Muscle of back (tissue), 13 donors: ENCODE measurements at places on chromosomes 7 and 10. TPM values are rescaled to one million over a fixed set of nuclear protein-coding genes. Genes with fewer than 3 reads are reported as not detected.

DNA sequence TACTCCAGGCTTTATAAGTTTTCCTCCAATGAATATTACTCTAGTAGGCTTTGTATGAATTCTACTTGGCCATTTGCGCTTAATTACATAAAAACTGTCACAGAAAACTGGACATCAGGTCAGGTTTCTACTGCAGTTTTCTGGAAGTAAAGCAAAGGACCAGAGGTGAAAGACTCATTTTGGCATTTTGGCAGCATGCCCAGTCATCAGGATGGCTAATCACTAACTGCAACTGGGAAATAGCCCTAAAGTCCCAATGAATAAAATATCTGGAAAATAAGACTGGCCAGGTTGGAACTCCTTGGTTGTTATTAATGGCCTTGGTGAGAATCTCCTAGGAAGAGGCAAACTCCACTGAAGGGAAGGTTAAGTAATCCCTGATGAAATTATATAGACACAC, 75.5 kb downstream of the COPG2 start:
- no peak for DNase-seq

DNA sequence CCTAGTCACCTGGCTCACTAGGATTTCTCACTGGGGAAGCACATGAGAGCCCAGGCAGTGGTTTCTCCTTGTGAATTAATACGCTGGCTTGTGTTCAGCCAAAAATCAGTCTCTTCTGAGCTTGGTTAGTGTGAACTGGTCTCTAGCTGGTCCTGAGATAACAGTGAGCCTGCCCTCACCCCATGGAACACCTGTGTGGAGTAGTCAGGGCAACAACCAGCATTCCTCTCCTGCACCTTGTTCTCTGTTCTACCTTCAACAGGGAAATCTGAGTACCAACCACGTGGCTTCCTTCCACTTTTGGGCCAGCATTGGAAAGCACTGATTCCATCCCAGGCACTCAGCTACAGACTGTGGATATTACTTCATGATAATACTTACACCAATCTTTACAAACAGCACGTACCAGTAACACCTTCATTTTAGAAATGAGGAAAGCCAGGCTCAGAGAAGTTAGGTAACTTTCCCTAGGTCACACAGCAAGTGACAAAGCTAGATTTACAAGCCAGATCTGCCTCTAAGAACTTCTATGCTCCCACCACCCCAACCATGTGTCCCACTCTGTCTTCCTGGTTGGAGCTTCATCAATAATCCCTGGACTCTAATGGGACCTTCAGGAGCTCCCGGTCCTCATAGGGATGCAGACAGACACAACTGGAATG, 106.6 kb downstream of the GRID1 start:
- no peak for DNase-seq

DNA sequence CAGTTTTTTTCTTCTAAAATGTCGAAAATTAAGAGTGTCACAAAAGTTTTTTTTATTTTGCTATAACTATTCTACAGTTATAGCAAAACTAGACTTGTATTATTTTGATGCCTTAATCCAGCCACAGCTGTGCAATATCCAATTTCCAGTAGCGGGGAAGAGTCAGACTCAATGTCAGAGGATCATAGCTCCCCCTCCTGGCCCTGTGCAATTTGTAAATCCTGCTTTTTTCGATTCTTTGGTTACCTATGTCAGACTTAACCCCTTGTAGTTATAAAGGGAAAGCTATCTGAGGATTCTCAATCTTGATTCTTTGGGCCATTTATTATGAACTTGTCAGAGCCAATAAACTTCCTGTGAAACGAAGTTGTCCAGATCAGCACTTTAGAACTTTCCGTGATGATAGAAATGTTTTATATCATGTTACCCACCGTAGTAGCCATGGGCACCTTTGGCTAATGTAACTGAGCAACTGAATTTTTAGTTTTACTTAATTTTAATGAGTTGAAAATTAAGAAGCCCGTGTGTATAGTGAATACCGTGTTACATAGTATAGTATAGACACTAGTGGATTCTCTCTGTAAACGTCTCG, 87.7 kb upstream of the PRKCQ start:
- DNase-seq, result peak; percentile 61

- peak; percentile 71 for DNase-seq
Observed at GRCh38 chr7:1458683-1459511, at the start of gene MICALL2. TSS of gene MICALL2 (minus strand) at chr7:1459470. CDS start at chr7:1459326, 144 bp downstream.

- DNase-seq, result peak; percentile 76
Observed at GRCh38 chr10:27240212-27241009, at the start of gene ACBD5. TSS of gene ACBD5 (minus strand) at chr10:27240797. CDS start at chr10:27240688, 109 bp downstream.

GRCh38 chr10:44035474-44036197, 349.3 kb downstream of the CXCL12 start:
- no peak for DNase-seq

- DNase-seq, result no peak
Observed at GRCh38 chr10:116772909-116773705, 30.7 kb upstream of the HSPA12A start.

- no peak for DNase-seq
Observed at GRCh38 chr7:38686888-38687287, 55.7 kb upstream of the AMPH start.

DNA sequence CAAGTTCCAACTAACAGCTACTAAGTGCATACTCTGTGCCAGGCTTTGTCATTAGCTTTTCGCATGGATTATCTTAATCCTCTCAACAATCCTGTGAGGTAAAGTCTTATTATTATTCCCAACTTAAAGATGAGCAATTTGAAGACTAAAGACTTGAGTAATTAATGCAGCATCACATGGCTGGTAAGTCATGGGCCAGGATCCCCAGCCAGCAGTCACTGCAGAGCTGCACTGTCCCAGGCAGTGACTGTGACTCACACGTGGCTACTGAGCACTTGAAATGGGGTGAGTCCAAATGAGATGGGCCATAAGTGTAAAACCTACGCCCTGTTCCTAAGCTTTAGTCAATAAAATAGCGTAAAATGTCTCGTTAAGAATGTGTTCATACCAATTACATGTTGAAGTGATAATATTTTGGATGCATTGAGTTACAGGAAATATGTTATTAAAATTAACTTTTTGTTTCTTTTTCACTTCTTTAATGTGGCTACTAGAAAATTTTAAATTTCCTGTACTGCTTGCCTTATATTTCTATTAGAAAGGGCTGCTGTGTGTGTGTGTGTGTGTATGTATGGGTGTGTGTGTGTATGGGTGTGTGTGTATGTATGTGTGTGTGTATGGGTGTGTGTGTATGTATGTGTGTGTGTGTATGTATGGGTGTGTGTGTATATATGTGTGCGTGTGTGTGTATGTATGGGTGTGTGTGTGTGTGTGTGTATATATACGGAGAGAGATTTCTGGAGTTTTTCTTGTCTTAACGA, 756.3 kb downstream of the AUTS2 start:
- DNase-seq, result no peak

- DNase-seq, result no peak
Observed at GRCh38 chr7:112079673-112080072, 126.5 kb downstream of the DOCK4 start.

GRCh38 chr7:47338026-47338425, 243.9 kb downstream of the TNS3 start:
- DNase-seq, result no peak

DNA sequence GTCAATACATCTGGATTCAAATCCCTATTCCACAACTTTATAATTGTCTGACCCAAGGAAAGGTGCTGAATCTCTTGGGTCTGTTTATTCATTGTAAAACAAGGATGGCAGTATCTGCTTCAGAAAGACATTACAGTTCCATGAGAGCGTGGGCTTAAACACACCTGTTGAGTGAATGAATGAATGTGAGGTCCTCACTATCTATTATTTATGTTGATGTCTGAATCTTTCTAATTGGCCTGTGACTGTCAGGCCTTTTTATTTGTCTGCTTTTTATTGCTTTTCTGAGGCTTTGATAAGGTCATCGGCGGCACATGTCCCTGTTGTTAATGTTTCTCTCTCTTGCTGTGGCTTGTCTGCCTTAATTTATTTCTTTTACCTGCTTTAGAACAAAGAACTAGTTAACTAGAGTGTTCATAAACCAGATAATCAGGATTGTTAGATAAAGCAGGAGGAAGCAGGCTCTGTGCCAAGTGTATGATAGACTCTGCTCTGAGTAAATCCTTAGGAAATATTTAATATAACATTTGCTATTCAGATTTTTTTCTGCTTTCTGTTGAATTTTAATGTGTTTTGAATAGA, 42.3 kb upstream of the CYCS start:
- no peak for DNase-seq

- no peak for DNase-seq
Observed at GRCh38 chr7:69619635-69620034, 21.4 kb downstream of the AUTS2 start.

GRCh38 chr7:30683816-30684215, 1.6 kb upstream of the CRHR2 start:
- DNase-seq, result peak; percentile 18

- no peak for DNase-seq
Observed at GRCh38 chr7:3043544-3044371, at the start of gene CARD11. TSS of gene CARD11 (minus strand) at chr7:3043867. CDS start at chr7:2958506, 85,361 bp downstream.

DNA sequence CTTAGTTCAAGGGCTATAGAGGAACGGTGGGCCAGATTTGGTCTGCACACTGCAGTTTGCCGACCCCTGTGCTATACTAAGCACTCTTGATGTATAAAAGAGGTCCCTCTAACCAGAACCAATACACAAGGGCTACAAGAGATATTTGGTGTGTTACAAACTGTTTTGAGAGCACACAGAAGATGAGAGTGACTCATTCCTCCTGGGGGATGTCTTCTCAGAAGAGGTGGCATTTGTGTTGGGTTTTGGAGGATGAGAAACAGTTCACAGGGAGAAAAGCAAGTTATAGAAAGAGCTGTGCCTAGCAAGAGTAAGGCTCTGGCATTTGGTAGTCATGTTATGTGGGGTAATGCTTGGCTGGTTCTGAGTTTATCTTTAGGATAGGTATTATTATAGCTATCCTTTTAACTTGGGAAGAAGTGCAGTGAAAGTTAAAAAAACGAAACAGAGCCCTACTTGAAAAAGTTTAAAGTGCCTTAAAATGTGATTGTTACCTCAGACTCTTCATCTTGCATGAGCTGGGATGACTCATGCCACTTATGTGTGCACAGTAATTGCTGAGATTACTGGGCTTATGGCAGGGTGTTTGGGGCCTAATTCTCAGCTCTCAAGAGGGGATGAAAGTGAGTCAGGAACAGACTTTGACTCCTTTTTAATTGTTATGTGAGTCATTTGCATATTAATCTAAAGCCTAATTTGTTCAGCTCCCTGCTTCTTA, 160.4 kb downstream of the KIF20B start:
- no peak for DNase-seq

DNA sequence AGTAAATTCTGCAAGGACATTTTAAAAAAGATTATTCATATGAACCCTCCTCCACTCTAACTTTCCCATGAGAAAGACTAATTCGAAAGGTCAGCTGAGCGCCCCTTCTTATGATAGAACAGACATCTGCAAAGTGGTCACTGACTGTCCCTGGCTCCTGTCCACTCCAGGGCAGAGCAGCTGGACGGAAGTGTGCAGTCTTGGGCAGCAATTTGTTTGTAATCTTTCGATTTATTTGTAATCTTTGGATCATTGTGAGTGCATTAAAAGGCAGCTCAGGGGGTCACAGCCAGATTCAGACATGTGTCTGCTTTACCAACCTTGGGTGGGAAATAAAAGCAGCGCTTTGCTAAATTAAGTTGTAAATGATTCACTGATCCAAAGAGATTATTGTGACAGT, 158.8 kb upstream of the ADARB2 start:
- no peak for DNase-seq

GRCh38 chr7:78634093-78634492, 819.4 kb downstream of the MAGI2 start:
- no peak for DNase-seq

DNA sequence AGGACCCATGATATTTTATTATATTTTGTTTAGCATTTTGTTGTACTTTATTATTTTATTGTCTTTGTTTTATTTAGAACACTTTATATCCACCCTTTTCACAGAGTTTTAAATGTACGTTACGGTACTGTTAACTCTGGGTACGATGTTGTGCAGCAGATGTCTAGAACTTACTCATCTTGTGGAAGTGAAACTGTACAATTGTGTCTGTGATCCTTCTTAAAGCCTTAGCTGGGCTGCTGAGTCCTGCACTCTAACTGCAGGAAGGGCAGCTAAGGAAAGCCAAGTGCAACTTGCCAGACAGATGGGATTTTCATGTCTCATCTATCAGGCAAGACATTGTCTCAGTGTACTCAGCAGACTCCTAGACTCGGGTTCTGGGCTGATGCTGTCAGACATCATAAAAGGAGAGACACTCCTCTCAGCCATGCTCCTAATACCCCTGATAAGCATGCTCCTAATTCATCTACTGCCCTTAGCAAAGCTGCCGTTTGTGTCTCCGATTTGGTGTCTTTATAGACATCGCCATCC, 14.6 kb upstream of the INSYN2A start:
- DNase-seq, result no peak

DNA sequence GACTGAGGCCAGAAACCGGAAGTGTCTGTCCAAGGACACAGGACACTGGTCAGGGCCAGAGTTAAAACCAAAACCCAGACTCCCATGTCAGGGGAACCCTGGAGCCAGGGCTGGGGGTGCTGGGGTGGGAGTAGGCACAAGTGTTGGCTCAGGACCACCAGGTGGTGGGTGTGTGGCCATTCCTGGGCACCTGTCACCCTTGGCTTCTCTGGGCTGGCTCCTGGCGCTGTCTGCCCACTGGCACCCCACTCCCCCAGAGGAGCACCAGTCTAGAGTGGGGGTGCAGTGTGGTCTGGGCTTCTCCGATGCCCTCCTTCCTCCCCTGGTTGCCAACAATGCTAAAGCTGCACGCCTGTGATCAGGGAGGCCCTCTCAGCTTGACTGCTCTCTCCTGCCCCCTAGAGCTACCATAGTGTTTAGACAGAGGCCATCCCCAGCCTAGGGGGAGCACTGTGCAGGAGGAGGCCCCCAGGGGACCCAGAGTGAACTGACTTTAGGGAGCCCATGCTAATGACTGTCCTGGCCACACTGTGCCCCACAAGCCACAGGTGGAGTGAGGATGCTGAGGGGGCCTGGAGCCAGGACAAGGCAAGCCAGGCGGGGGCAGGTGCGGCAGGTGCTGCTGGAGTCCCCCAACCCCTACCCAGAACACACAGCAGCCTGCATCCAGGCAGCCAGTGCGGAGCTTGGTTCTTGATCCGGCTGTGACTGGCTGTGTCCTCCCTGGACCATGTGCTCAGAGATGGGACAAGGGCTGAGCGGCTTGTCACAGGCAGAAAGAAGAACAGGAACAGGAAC, 11.0 kb downstream of the RASGEF1A start:
- DNase-seq, result no peak

- no peak for DNase-seq
Observed at GRCh38 chr7:77525231-77525630, 11.9 kb upstream of the PTPN12 start.

MOGAT3 gene
- polyA plus RNA-seq, result not detected

LRGUK gene
- 0.37 TPM for polyA plus RNA-seq

AGAP9 gene
- polyA plus RNA-seq, result 6.1 TPM

GATA3 gene
- 0.41 TPM for polyA plus RNA-seq

PAX2 gene
- not detected for polyA plus RNA-seq

MSS51 gene
- 47.1 TPM for polyA plus RNA-seq

VKORC1L1 gene
- 18.8 TPM for polyA plus RNA-seq

SFRP5 gene
- polyA plus RNA-seq, result 1.2 TPM

DYDC2 gene
- not detected for polyA plus RNA-seq

LAMB1 gene
- polyA plus RNA-seq, result 446 TPM

ADAM8 gene
- 1.2 TPM for polyA plus RNA-seq

XPNPEP1 gene
- 60.7 TPM for polyA plus RNA-seq

KEL gene
- 0.74 TPM for polyA plus RNA-seq

UPF2 gene
- polyA plus RNA-seq, result 18.9 TPM

PITRM1 gene
- 61.6 TPM for polyA plus RNA-seq

SP8 gene
- polyA plus RNA-seq, result not detected

TAS2R41 gene
- not detected for polyA plus RNA-seq

C10orf67 gene
- polyA plus RNA-seq, result 0.17 TPM

DKK1 gene
- 0.38 TPM for polyA plus RNA-seq

TDRD1 gene
- 0.29 TPM for polyA plus RNA-seq
